GDM1 (cell line): ENCODE measurements at places on chromosomes 1 and 21.

DNA sequence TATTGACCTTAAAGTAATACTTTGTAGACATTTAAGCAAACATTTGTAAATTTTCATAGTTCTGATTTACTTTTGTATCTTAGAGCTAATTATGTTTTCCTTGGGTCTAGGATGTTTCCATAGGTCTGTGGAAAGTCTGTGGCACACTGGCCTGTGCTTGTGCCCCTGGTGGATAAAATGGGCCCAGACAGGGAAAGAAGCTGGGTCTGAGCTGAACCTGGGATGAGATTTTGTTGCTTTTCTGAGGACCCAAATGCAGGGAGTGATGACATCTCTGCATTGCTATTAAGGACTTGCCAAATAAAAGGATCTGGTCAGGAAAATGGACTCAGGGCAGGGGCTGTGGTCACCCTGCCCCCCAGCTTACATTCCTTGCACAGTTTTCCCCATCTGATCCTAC is 41.8 kb downstream of the C1orf21 start:
- DNase-seq, result no peak

- no peak for DNase-seq
Measured at GRCh38 chr1:79293611-79294010, 287.1 kb upstream of the ADGRL4 start.

DNA sequence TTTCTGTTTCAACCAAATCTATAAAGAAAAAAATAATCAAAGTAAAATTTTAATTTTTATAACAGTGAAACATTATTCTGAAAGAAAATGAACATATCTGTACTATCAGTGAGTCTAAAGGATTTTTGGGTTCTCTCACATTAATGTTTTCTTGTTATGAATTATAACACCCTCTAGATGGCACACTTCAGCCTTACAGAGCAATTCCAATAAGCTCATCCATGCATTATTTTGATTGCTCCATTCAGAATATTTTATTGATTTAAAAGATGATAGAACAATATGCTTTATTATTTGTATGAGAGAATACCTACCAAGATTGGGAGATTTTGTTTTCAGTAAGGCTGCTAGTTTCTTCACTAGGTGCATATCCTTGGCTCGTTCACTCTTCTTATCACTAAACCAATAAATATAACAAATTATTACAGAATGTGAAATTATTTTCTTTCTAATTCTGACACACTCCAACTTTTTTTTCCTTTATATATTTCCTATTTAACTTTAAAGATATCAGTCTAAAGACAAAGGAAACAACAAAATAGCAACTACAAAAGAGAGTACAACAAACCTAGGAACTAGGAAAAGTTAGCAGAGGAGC is 82.4 kb downstream of the RAB3GAP2 start:
- DNase-seq, result no peak

- DNase-seq, result no peak
Measured at GRCh38 chr1:157291083-157291482, 152.9 kb upstream of the ETV3 start.
